B cell (primary cell): ENCODE measurements at places on chromosomes 6 and 20.

DNA sequence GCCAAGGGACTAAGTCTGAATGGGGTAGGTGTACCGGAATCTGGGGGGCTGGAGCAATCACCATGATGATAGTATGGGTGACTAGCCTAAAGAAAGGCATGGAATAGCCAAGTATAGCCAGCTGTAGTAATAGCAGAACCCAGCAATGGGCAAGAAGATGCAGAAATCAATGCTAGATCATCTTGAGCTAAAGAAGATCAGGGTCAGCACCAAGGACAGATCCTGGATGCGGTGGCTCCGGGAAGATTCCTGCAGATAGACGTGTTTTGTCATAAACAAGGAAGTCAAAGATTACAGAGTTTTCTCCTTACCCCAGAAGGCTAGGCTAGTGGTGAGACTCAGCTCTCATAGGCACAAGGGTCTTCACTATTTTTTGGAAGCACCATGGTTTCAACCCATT lies 561.6 kb upstream of the CHD6 start:
- no peak for DNase-seq

DNA sequence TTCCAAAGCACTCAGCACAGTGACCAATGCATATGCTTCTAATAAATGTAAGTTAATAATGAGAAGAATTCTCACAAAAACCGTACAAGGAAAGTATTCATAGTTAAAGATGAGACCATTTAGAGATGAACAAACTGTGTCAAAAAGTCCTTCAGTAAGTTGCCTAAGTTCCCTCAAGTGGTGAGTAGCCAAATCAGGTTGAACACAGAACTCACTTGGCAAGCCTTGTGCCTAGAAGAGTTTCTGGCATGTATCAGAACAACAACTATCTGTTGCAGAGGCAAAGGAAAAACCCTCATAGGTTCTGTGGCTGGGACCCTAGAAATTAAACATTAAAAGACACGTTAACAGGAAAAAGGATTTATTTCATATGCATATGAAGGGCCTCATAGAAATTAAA lies 129.6 kb upstream of the DOK5 start:
- no peak for DNase-seq

DNA sequence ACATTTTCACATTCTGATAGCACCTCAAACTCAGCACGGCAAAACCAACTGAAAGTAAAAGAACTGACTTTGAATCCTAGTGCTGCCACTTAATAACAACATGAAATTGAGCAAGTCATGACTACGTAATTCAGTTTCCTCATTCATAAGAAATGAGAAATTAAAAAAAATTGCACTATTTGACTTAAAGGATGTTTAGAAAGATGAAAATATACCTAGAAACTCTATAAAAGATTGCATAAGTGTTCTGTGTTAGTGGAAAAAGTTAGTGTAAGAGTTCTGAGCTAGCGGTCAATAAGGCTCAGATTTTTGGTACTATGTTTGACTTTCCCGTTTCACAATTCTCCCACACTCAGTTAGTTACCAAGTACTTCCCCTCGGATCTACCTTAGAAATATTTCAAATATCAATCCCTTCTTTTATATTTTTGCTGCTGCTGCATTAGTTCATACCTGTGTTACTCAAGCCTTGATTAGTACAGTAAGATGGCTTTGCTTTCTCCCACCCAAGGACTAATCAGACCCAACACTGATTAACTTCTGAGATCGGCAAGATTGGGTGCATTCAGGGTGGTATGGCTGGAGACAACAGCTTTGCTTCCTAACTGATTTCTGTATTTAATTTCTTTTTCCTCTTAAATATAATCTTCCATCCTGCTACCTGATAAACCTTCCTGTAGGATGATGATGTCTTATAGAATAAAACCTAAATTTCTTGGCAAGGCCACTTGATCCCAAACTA lies 25.9 kb downstream of the ECHDC1 start:
- DNase-seq: no peak

DNA sequence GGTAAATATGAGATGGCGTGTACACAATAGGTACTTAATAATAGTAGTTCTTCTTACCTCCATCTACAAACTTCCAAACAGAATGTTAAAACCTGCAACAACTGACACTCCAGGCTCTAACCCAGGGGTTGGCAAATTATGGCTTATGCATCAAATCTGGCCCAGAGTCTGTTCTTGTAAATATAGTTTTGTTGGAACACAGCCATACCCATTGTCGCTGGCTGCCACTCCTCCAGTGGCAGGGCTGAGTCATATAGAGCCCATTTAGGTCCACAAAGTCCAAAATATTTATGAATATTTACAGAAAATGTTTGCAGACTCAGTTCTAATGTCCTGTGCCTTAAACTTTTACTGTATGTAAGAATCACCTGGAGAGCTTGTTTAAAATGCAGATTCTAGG lies 69.9 kb upstream of the BTBD3 start:
- DNase-seq: no peak

- DNase-seq: no peak
These were observed 348.8 kb downstream of the PREX1 start for GRCh38 chr20:48478806-48479585.

DNA sequence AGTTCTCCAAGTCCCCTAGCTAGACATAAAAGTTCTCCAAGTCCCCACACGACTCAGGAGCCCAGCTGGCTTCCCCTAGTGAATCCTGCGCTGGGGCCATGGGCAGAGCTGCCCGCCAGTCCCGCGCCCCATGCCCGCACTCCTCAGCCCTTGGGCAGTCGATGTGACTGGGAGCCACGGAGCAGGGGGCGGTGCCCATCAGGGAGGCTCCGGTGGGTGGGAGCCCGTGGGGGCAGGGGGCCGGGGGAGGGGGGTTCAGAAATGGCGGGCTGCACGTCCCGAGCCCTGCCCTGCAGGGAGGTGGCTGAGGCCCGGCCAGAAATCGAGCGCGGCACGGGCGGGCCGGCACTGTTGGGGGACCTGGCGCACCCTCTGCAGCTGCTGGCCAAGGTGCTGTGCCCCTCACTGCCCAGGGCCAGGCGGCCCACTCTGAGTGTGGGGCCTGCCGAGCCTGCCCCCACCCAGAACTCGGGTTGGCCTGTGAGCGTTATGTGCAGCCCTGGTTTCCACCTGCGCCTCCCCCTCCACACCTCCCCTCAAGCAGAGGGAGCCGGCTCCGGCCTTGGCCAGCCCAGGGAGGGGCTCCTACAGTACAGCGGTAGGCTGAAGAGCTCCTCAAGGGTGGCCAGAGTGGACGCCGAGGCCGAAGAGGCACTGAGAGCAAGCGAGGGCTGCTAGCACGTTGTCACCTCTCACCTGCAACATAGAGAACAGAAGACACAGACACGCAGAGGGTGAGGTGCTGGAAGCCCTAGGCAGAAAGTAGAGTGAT lies 11.4 kb downstream of the GSTA5 start:
- no peak for DNase-seq
